ENCODE measurements at places on chromosomes 1 and 21.

GRCh38 chr1:155504207-155504606 lies 58.4 kb downstream of the ASH1L start:
- DNase-seq = no peak

GRCh38 chr1:52158218-52158617 lies 16.3 kb downstream of the ZFYVE9 start:
- DNase-seq = no peak

- no peak for DNase-seq
Measured at GRCh38 chr21:41875086-41875485, 4.1 kb downstream of the PRDM15 start.

- DNase-seq = no peak
Measured at GRCh38 chr21:26127918-26128317, 42.7 kb downstream of the APP start.

- DNase-seq = no peak
Measured at GRCh38 chr1:234911787-234912186, 216.8 kb downstream of the TOMM20 start.

- no peak for DNase-seq
Measured at GRCh38 chr21:33126569-33126968, 56.6 kb downstream of the OLIG1 start.

DNA sequence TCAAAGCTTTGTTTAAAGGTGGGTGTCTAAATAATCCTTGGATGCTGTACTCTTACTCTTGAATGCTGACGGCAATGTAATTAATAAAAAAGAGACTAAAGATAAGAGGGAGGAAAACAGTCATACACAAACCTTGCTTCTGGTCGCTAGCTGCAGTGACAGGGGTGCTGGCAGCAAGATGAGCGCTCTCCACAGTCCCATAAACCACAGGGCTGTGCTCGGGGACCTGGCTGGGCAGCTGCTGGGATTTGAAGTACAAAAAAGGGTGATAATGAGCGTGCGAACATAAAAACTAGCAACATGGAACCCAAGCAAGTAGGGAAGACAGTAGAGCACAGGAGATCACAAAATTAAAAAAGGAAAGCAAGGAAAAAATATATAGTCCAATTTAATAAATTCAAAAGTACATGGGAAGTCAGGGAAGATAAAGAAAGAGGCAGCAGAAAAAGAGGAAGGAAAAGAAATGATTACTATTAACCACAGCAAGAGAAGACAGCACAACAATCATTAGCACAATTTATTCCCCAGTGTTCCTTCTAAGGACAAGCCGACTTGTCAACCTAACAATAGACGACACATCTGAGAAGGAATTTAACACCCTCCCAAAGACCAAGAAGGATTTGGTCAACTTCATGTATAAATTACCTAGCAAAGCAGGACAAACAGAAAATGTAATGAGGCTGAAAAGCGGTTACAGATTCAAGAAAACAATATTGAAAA lies 162.9 kb upstream of the HP1BP3 start:
- DNase-seq = no peak

DNA sequence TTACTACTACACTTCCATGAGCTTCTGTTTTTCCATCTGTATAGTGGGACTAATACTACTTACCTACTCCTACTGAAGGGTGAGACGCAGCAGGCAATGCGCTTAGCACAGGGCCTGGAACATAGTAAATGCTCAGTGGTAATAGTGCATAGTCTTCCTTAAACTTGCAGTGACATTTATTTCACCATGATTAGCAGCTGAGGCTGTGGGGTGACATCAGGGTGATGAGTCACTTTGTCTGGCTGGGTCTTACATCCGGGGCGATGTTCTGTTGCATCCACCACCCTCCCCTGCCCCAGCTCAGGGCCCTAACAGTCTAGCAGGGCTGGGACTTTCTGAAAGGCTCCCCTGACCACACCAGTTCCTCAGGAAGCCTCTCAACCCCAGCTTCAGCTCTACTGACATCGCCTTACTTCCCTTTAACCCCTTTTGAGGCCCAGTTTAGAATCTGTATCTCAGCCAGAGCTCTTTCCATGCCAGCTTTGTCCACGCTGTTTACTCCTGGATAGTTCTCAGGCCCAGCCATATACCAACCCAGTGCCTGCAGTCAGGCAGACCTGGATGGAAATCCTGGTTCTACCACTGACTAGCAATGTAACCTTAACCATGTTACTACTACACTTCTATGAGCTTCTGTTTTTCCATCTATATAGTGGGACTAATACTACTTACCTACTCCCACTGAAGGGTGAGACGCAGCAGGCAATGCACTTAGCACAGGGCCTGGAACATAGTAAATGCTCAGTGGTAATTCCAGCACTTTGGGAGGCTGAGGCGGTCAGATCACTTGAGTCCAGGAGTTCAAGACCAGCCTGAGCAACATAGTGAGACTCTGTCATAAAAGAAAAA lies 66.3 kb downstream of the CD58 start:
- DNase-seq = peak; percentile 43

DNA sequence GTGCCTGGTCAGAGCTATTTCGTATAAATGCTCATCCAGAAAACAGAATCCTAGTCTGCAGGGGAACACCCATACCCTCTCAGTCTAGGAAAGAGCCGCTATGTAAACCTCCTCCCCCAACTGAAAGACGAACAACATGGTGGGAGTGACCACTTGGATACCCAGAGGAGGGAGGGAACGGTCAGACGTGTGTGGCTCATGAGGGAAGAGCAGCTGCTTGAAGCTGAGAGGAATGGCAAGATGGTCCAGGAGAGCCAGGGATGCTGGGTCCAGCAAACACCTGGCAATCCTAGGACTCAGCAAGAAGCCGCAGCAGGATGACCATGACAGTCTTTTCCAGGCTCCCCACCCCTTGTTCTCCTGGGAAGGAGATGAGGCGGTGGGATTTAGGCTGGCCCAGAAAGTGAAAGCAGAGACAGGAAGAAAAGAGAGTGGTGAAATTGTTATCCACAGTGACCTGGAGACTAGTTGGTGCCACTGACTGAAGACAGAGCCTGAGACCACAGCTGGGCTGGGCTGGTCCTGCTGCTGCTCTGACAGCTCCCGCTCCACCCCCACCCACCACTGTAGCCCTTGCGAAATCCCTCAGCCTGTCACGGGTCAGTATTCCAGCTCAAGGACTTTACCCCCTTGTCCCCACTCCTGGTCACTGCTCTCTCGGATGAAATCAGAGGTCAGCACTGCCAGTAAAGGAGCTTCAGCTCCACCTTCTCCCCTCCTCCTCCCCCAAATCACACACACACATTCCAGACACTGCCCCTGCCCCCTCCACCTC lies 3.6 kb downstream of the CERS2 start:
- DNase-seq = no peak

DNA sequence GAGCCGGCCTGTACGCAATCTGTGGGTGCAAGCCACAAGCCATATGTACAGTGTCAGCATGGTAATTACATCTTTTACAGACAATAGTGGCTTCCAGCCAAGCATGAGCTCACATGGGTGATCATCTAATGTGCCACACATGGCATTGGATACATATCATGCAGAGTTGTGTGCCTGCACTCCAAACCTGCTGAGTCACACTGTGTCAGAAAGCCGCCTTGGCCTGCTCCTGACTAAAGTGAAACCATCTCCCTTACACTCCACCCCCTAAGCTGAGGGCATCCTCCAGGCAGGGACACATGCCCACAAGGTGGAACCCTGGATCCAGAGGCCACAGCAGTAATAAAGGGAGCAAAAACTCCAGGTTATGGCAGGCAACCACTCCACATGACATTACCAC lies 72.5 kb downstream of the KCNT2 start:
- DNase-seq = no peak

GRCh38 chr1:9198538-9199361 lies 35.8 kb upstream of the H6PD start:
- no peak for DNase-seq

All from activated CD4-positive, alpha-beta T cell treated with anti-CD3 and anti-CD28 coated beads for 24 hours (primary cell).